ENCODE measurements at places on chromosomes 1 and 21.

GRCh38 chr21:44320847-44321246, 18.3 kb downstream of the CFAP410 start:
- DNase-seq = no peak

DNA sequence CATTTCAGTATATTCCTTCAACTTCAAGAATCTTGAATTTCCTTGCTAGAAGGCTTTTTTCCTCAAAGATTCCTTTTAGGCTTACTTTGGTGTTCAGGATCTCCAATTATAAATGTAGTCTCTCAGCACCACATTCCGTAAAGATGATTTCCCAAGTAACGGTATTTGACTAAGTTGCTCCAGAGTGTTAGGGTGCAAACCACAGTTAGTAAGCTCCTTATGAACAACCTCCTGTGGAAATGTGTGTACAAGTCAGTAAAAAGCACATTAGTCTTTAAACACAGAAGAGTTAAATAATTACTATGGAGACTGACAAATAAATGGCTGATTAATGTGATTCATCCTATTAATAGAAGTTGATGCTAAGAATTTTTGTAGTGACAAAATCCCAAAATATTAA, 10.3 kb downstream of the DONSON start:
- DNase-seq = peak; percentile 65

GRCh38 chr1:10898921-10899320, 102.5 kb upstream of the CASZ1 start:
- no peak for DNase-seq

GRCh38 chr1:192809307-192810252, 741 bp downstream of the RGS2 start:
- DNase-seq = peak; percentile 61

- peak; percentile 90 for DNase-seq
Measured at GRCh38 chr1:183270541-183271141, 84.6 kb downstream of the LAMC2 start.

All from fibroblast of skin of right biceps (primary cell).